PC-3 (cell line): ENCODE measurements at places on chromosomes 12 and 14. TPM values are rescaled to one million over a fixed set of nuclear protein-coding genes. Genes with fewer than 3 reads are reported as not detected.

The LRIG3 gene
- total RNA-seq, result 8.6 and 10.8 TPM in 2 replicates

The GLIPR1L2 gene
- total RNA-seq, result not detected in 2 replicates

The SCNN1A gene
- total RNA-seq, result 2.3 and 2.9 TPM in 2 replicates

The CEP290 gene
- 9.7 and 16.1 TPM in 2 replicates for total RNA-seq

The ARPC3 gene
- total RNA-seq, result 202 and 292 TPM in 2 replicates

The HCAR3 gene
- total RNA-seq, result not detected in 2 replicates

The MYF5 gene
- not detected in 2 replicates for total RNA-seq

The TGFB3 gene
- total RNA-seq, result 10.2 and 15.5 TPM in 2 replicates

The FBRSL1 gene
- total RNA-seq, result 45.3 and 62.3 TPM in 2 replicates

The PRKD1 gene
- total RNA-seq, result 1.2 and 3.0 TPM in 2 replicates

The CLECL1 gene
- total RNA-seq, result not detected in 2 replicates

The DPF3 gene
- total RNA-seq, result 16.6 and 30.5 TPM in 2 replicates

The KRT85 gene
- not detected in 2 replicates for total RNA-seq

The LRP1-AS gene
- not detected in 2 replicates for total RNA-seq

The MRPL42 gene
- total RNA-seq, result 69.6 and 119 TPM in 2 replicates

The P2RX2 gene
- not detected in 2 replicates for total RNA-seq

The KCNC2 gene
- total RNA-seq, result not detected in 2 replicates

The TAS2R19 gene
- total RNA-seq, result not detected in 2 replicates

The OR6C2 gene
- not detected in 2 replicates for total RNA-seq

The LMO3 gene
- total RNA-seq, result 2.3 TPM in 1 of 2 replicates, not detected in the other

The CMKLR1 gene
- not detected in 2 replicates for total RNA-seq

The SLIRP gene
- 904 and 934 TPM in 2 replicates for total RNA-seq

The PROX2 gene
- not detected in 2 replicates for total RNA-seq

The GALNT16 gene
- total RNA-seq, result 0.17 and 0.33 TPM in 2 replicates

The TC2N gene
- total RNA-seq, result 3.7 and 6.2 TPM in 2 replicates

The KRT77 gene
- not detected in 2 replicates for total RNA-seq

The CCDC88C gene
- total RNA-seq, result 19.7 and 27.4 TPM in 2 replicates

The PLCZ1 gene
- not detected in 2 replicates for total RNA-seq

The JPH4 gene
- total RNA-seq, result not detected in 2 replicates

The KRT8 gene
- total RNA-seq, result 719 and 1,028 TPM in 2 replicates

The PSME2 gene
- total RNA-seq, result 211 and 297 TPM in 2 replicates

The ADAM21 gene
- 0.29 and 0.80 TPM in 2 replicates for total RNA-seq

The ABCD2 gene
- not detected in 2 replicates for total RNA-seq

The TAS2R20 gene
- total RNA-seq, result 0.11 and 0.46 TPM in 2 replicates

The DDX47 gene
- 58.9 and 59.0 TPM in 2 replicates for total RNA-seq

The DERA gene
- 34.6 and 49.4 TPM in 2 replicates for total RNA-seq

The CREBL2 gene
- total RNA-seq, result 11.7 and 14.2 TPM in 2 replicates

The RPGRIP1 gene
- total RNA-seq, result 0.33 TPM in 1 of 2 replicates, not detected in the other

The CPNE8 gene
- total RNA-seq, result 7.2 and 12.6 TPM in 2 replicates

The DDN gene
- total RNA-seq, result 3.5 and 5.6 TPM in 2 replicates

The HSPA2 gene
- total RNA-seq, result 15.7 and 16.5 TPM in 2 replicates

The KRT6B gene
- 7.7 and 8.5 TPM in 2 replicates for total RNA-seq

The ASB2 gene
- total RNA-seq, result 0.12 and 0.22 TPM in 2 replicates

The LIN7A gene
- total RNA-seq, result not detected in 2 replicates
